Kidney epithelial cell (primary cell): ENCODE measurements at places on chromosomes 12 and 14. TPM values are rescaled to one million over a fixed set of nuclear protein-coding genes. Genes with fewer than 3 reads are reported as not detected.

Gene KDM2B
- total RNA-seq = 31.4 and 34.7 TPM in 2 replicates

Gene MYBPC1
- total RNA-seq = not detected in 2 replicates

GRCh38 chr12:96225044-96225855, 31.1 kb downstream of the ELK3 start:
- DNase-seq = no peak

- DNase-seq = no peak
Measured at GRCh38 chr14:73457924-73458182, 493 bp downstream of the NUMB start.

- no peak for DNase-seq
Measured at GRCh38 chr12:52206304-52207040, 14.7 kb upstream of the KRT80 start.

GRCh38 chr14:55240526-55241178, 30.6 kb upstream of the FBXO34 start:
- DNase-seq = no peak
